Vagina (tissue), 2 donors: ENCODE measurements at places on chromosomes 5 and 9. TPM values are rescaled to one million over a fixed set of nuclear protein-coding genes. Genes with fewer than 3 reads are reported as not detected.

SPATA31A3 gene
- total RNA-seq = not detected

TAS2R1 gene
- not detected for total RNA-seq

GRCh38 chr9:83062651-83063527 is at the start of gene RASEF:
TSS of gene RASEF (minus strand) at chr9:83063142. CDS start at chr9:83062867, 275 bp downstream.
- DNase-seq = no peak

GRCh38 chr5:80210014-80210413 is 45.8 kb downstream of the SERINC5 start:
- no peak for DNase-seq

GRCh38 chr5:72561148-72561972 is 54.1 kb upstream of the ZNF366 start:
- DNase-seq = no peak

DNA sequence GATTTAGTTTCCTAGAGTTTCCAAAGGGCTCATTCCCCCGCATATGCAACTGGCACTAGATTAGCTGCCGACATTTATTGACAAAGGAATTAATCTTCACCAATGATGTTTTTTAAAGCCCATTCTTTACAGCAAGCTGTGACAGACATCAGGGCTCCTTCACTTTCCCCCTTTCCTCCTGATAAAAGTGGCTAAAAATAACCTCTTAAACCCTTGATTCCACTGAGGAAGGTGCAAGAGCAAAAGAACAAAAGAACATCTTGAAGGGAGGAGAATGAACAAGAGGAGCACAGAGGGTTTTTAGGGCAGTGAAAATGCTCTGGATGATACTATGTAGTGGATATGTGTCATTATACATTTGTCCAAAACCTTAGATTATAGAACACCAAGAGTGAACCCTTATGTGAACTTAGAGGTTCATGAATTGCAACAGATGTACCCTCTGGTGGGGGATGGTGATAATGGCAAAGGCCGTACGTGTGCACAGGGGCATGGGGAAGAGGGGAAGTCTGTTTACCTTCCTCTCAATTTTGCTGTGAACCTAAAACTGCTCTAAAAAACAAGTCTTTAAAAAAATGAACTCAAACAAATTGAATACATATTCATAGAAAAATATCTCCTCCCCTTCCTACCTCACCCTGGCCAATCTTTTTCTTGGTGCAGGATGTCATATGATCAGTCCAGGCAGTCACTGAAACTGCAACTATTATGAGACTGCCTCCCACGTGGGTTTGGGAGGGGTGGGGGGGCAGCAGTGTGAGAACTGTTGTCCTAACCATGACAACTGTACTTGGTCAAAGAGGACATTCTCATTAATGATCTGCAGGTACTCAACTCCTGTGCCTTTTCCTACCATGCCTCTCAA is 83.0 kb downstream of the MARCHF3 start:
- no peak for DNase-seq

DNA sequence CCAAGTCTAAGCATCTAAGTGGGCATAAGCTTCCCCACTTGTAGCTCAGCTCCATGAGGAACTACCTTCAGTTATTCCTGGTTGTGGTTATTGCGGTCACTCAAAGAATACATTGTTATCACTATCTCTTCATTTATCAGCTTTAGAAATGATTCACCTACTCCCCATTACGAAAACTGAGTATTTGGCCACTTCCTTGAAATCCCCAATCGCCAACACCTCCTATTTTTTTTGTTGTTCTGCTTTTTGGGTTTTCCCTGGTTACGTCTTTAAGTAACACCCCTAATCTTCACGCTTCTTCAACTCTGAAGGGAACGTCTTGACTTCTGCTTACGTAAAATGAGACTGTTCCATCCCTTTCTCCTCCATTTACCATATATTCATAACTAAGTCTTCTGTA is 20.7 kb downstream of the MAPK9 start:
- DNase-seq = no peak

GRCh38 chr9:137550231-137550621 is at the start of gene PNPLA7:
TSS of gene PNPLA7 (minus strand) at chr9:137550402. CDS start at chr9:137550197, 205 bp downstream.
- no peak for DNase-seq
